Activated T-cell treated with anti-CD3 and anti-CD28 coated beads for 1 hour (primary cell): ENCODE measurements at places on chromosomes 3 and 15.

GRCh38 chr15:65986416-65986815 lies 117.1 kb downstream of the RAB11A start:
- no peak for DNase-seq

DNA sequence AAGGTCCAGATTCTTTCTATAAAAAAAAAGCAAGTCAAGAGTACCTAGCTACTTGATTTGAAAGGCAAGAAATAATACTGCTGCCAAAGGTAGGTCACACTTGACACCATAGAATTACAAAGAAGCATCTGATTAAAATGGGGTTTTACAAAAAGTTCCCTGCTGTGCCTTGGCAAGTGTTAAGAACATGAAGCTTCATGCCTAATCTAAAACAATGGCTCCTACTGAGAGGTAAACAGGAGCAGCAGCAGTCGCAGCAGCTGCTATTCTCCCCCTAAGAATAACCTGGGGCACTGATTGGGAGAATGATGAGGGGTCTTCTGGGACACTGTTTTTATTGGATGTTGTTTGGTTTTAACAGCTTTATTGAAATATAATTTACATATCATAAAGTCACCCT lies 14.1 kb downstream of the UBP1 start:
- DNase-seq, result no peak

DNA sequence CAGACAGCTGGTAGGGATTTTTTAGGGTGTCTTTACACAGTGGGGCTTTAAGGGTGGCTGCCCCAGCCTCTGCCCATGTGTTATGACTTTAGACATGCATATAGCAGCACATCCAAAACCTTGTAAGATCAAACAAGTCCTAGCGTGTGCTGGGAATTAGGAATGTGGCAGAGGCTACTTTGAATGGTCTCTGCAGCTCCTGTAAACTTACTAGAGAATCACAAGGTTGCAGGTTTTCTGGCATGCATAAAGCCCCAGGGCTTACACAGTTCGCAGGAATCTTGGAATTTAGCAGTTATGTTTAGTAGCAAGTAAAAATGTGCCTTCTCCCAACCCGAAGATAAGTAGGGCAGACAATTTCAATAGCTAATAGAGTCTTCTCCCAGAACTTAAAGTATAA lies 46.9 kb upstream of the COL6A6 start:
- DNase-seq, result no peak

DNA sequence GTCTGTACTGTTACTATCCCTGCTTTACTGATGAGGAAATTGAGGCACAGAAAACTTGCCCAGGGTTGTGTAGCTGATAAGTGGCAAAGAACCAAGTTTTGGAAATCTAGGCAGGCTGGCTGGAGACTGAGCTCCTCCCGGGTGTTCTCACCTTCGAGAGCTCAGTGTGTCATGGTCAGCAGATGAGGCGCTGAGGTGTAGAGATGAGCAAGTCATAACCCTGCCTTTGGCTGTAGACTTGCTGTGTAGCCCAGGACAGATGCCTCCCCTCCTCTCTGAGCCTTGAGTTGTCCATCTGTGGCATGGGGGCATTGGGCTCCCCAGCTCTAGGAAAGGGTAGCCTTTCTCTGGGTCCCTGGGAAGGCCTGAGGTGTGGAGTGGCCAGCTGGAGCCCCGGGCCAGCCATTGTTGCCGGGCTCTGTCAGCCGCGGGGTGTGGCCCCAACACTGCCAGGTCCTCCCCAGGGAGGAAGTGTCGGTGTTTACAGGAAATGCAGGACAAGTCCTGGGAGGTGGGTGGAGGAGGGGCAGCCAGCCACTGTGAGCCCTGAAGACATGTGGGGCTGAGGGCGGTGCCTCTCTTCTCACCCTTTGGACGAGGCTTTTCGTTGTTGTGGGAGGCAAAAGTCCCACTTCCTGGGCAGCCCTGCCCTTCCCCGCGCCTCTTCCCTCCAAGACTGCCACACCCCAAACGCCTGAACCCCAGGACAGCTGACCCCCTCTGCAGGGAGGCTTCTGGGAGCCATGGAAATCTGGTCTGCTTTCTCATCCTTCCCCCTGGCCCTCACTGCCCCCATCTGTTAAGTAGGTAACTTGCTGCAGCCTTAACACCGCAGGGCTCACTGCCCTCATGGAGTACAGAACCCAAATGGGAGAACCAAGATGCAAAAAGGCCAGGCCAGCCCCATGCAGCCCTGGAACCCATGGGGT lies 29.1 kb downstream of the FGD5 start:
- DNase-seq, result no peak

DNA sequence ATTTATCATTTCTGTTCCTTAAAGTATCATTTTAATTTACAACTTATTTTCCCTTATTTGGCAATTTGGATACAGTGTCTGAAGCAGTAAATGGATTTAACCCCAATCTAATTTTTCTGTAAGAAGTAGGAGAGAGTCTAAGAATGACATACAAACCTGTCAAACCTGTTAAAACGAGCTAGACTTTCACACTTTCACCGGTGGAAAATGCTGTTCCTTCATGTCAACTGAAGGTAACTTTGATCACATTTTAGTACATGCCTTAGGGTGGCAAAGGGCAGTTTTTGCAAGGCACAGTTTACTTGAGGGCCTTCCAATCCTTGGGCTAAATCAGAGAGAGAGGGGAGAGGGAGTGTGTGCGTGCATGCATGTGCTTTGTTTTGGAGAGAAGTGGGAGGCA lies 221.4 kb downstream of the THSD4 start:
- no peak for DNase-seq

DNA sequence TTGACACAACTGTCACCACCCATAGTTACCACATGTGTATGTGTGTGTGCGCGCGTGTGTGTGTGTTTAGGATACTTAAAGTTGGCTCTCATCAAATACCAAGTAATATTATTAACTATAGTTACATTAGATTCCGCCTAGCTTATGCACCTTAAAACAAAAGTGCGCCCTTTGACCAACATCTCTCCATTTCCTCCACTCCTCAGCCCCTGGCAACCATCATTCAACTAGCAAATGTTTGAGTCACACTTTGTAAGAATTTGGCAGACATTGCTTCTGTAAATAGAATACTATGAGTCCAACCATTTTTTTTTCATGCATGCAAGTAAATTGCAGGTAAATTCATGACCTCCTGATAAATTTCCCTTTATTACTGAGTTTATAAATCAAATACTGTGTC lies 169.3 kb downstream of the GBE1 start:
- DNase-seq, result no peak

DNA sequence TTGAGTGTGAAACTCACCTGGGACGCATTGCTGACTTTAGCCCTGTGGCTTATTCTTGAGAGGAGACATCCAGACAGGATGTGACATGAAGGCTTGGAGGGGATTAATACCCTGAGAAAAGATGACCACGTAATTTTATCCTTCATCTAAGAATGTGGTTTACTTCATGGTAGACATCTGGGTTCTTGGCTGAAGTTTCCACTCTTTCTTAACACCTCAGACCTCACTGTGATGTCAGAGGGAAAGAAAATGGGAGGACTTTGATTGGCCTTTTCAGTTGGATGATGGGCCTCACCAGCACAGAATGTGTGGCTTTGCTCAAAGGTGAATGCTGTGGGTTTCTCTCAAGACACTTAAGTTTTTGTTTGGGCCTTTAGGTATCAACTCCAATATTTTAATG lies 16.5 kb downstream of the GORASP1 start:
- DNase-seq, result no peak

DNA sequence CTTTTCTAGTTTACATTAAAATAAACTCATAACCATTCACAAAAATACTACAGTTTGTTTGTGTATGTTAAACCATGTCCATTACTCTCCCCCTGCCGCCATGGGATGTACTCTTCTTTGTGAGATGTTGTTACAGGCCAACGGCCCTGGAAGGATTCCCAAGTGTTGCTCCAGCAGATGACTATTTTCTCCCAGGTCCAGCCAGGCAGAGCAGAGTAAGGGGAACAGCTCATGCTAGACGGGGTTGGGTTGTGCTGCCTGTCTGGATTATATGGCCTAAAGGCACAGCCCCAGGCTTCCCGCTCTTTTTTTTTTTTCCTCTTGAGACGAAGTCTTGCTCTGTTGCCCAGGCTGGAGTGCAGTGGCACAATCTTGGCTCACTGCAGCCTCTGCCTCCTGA lies 24.5 kb upstream of the SLCO2A1 start:
- DNase-seq, result no peak

DNA sequence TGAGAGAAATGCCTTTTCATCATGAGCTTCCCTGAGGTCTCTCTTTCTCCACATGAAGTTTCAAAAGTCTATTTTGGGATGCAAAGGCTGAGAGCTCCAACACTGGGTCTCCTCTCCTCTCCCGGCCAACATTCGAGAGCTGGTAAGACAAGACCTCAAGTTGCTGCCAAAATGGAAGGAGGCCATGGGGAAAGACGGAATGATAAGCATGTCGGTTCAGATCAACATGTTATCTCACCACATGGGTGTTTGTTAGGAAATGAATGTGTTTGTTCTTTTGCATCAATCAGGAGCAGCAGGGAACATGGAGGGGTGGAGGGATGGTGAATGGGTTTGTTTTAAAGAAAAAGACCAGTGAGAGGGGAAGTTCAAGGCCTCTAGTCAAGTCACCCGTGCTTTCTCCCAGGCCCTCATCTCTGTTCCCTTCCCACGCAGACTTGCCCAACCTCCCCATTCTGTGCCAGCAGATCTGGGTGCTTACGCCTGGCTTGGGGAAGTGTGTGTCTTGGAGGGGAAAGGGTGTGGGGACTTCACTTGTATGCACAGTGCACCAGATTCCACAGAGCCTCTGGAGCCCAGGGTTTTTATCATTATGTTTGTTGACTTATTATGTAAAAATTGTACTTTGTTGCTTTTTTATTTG lies 23.5 kb upstream of the ATP10A start:
- no peak for DNase-seq

DNA sequence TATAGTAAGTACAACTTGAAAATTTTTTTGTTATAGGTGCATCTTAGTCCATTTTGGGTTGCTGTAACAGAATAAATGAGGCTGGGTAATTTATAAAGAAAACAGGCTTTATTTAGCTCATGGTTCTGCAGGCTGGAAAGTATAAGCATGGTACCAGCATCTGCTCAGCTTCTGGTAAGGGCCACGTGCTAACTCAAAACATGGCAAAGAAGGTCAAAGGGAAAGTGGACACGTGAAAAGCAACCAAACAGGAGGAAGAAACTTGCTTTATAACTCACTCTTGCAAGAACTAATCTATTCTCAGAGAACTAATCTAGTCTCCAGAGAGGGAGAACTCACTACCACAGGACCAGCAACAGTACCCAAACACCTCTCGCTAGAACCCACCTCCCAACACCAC lies 9.1 kb downstream of the HDGFL3 start:
- DNase-seq, result no peak

DNA sequence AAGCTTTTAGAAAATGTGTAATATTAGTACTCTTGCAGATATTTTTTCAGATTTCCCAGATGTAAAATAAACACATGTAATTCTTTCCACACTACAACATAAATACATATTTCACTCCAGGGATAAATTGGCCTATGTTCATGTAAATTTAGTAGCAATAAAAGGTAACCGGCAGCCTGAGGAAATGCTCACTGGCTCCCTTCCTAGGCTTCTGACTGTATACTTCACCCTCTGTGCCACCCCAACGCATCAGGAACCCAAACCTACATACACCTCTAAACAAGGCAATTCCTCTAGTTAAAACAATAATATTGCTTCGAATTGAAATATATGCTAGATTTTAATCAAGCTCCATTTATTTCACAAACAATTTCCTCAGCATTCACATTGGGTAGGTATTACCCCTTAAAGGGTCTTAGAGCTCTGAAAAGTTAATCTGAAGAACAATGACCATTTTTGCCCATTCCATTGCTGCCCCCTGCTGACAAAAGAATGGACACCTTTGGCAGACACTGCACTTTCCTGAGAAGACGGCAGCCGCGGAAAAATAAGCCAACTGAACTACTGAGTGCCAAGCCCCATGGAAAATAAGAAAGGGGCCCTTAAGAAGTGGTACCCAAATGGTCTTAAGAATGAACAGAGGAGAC lies 212.5 kb downstream of the OSBPL10 start:
- peak; percentile 30 for DNase-seq

DNA sequence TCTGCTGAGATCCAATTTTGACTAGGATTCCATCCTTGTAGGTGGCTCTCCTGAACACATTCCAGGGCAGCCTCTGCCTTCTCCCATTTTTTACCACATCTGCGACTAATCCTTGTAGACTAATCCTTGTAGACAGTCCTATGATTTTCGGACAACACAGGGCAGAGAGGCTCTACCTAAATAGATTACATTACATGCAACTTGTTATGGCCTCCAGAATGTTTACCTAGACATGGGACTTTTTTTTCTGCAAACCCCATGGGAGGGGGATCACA lies 239.3 kb upstream of the WNT5A start:
- DNase-seq, result no peak

DNA sequence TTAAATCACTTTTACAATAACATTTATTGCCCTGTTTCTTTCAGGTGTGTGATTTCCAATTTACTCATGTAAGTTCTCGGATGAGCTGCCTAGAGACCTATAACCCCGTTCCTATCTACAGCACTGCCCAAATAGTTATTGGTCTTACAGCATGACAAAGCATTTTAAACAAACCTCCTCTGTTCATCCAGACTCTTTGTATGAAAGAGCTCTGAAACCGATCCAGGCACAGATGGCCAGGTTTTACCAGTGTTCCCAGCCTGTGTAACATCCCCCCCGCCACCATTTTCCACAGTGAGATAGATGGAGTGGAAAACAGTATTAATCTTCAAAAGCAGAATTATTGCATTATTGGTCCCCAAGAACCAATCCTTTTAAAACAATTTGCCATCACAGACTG lies 59.0 kb upstream of the SPTSSB start:
- no peak for DNase-seq

GRCh38 chr3:86988235-86988634 lies 2.7 kb downstream of the VGLL3 start:
- DNase-seq, result no peak

GRCh38 chr3:196454935-196455334 lies 22.7 kb upstream of the UBXN7 start:
- DNase-seq, result no peak

- no peak for DNase-seq
Measured at GRCh38 chr15:58078591-58078990, 13.1 kb upstream of the ALDH1A2 start.

- DNase-seq, result no peak
Measured at GRCh38 chr3:32354362-32354778, 37.3 kb upstream of the CMTM7 start.

GRCh38 chr3:81554388-81554787 lies 207.1 kb downstream of the GBE1 start:
- DNase-seq, result no peak

- DNase-seq, result no peak
Measured at GRCh38 chr3:185405664-185406063, 42.7 kb downstream of the MAP3K13 start.

DNA sequence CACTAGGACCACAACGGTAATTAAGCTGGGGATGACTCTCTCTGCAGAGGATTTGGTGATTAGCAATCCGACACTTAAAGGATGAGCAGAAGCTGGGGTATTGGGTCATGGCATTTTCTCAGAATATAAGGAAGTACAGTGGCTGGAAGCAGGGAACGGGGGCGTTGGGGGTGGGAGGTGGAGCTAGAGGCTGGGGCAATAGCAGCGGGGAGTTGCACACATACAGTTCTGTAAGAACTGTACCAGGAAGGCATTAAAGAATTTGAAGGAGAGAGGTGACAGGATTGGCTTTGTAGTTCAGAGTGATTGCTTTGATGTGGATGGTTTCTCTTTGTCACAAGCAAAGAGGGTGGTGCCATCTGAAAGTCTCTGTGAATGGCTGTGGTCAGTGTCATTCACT lies 28.2 kb downstream of the PSMD6 start:
- no peak for DNase-seq
